ENCODE measurements at places on chromosomes 3 and 15.

- DNase-seq = no peak
These were observed 84.2 kb downstream of the SMAD6 start for GRCh38 chr15:66786222-66786621.

DNA sequence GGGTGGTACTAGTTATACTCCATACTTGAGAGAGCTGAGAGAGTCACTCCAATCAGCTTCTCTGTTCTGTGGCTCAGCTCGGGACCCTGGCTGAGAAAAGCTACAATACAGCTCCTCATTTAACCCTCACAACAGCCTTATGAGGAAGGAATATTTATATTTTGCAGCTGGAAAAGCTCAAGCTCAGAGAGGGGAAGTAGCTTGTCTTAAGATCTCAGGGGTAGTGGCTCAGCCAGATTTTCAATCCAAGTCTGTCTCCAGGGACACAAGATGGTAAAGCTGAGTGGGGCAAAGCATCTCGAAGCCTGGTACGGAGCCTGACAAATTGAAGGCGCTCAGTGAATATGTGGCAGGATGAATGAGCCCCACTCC, 14.8 kb downstream of the SCAMP2 start:
- DNase-seq = no peak

DNA sequence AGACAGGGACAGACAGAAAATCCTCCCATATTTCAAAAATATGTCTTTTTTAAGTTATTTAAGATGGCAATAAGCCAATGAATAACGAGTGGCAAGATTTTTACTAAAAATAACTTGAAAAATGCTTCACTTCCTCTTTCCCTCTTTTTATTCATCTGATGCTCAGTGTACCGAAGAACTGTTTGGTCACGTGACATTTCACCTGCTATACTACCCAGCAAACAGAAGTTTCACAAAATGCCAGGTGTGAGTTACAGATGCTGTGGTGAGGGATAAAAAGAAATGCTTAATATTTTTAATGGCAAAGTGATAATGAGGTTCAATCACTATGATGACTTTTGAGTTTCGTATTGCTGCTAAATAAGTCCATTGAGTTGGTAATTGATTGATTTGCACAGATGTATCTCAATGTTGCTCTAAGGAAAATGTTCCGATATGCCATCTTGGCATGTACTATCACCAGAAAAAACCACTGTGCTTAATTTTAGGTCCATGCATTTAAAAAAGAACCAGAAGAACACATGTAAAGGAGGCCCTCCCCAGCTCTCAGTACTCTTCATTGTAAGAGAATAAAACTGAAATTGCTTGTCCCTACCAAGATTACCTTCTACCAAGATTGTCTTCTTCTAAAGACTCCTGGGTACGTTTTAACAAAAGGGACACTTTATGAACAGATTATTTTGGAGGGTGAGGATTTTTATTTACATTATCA, 26.0 kb upstream of the SEC62 start:
- no peak for DNase-seq

GRCh38 chr3:127431066-127431465, 143.2 kb upstream of the PRR20G start:
- DNase-seq = no peak

DNA sequence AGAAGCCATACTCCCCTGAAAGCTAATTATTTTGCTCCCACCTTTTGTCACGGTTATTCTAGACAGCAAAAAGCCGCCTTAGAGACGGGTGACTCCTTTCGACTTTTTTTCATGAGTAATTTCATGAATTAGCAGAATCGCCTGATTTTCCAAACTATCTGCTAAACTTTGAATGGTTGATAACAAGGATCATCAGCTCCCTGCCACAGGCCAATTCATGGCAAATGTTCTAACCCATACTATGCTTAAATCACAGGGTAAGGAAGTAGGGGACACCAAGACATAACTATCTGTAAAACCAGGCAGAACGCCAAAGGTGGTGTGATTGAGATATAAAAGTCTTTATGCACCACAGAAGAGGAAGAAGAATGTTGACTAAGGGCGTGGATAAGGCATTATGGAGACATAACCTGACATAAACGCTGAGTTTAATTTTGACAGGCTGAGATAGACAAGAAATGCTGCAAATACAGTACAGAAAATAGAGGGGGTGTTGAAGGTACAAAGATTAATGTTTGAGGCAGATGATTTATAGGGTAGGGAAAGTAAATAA, 891 bp upstream of the DMXL2 start:
- peak; percentile 30 for DNase-seq

- DNase-seq = no peak
These were observed 15.8 kb downstream of the SOX2 start for GRCh38 chr3:181727341-181728032.

GRCh38 chr15:78345396-78346125, 5.4 kb downstream of the CRABP1 start:
- DNase-seq = no peak

DNA sequence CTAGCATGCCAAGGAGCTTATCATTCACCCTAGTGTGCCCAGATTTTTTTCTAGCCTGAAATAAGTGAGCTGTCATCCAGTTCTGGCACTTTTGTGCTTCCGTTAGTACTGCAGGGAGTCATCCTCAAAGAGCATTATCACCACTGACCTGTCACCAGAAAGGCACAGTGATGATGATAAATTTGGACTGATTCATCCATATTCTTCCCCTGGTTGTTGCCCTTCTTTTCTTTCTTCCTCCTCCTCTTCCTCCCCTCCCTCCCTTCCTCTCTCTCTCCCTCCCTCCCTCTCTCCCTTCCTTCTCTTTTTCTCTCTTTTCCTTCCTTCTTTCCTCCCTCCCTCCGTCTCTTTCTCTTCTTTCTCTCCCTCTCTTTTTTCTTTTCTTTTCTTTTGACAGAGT, 21.3 kb downstream of the SLC35G2 start:
- no peak for DNase-seq

DNA sequence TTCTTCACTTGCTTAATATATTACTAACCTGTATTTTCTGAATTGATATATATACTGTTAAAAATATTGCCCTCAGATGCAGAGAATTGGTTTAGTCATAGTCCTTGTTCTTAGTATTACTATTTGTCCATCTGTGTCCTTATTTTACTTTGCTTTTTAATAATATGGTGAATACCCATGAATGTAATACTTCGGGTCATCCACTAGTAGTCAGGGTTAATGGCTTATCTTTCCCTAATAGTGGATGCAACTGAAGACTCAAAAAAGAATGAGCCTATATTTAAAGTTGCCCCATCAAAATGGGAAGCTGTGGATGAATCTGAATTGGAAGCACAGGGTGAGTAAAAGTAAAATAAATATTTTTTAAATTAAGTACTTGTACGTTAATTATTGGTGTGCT, 36.5 kb downstream of the U2SURP start:
- DNase-seq = no peak

GRCh38 chr15:95574053-95574452, 756.4 kb upstream of the NR2F2 start:
- DNase-seq = no peak

DNA sequence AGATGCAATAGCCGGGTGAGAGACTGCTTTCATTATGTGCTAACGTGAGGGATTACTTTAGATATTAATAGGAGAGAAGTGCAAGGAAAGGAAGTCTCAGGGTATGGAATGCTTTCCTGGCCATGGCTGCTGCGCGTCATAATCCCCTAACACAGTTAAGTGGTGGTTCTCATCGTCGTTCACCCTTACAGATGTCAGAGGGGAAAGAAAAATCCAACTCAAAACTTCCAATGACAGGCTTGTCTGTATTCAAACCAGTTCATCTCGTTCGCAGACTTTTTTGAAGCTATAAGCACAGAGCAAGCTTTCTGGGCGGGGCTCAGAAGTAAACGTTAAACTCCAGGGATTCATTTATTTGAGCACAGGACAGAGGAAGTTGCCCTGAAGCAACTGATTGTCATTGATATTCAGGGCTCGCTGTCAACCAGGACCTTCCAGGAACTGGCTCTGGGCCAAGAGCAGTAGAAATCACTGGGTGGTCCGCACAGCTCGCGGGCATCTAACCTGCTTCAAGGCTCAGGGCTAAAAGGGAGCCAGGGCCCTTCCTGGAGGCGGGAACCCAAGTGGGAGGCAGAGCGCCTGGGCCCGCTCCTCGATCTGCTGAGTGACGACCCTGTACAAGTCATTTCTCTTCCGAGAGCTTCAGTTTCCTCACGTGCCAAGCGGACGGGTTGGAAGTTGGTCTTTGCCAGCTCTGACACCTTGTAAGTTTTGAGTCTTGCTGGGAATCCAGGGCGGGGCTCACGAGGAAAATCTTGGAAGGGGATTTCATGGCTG, 1.1 kb upstream of the LPP start:
- peak; percentile 69 for DNase-seq

DNA sequence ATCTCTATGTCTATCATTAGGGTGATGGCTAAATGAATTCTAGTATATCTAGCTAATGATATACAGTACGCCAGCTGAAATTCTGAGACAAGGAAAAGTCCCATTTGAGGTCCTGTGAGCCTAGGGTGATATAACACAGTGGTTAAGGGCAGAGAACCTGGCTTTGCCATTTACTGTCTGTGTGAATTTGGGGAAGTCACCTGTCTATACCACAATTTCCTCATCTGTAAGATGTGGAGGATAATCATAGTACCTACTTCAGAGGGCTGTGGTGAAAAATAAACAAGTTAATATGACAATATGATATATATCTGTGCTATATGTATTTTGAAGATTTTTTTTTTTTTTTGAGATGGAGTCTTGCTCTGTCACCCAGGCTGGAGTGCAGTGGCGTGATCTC, 9.8 kb upstream of the ANKDD1A start:
- DNase-seq = no peak

- DNase-seq = no peak
These were observed 63.3 kb upstream of the SEC61A1 start for GRCh38 chr3:127988770-127989557.
